ENCODE measurements at places on chromosomes 3 and 15. TPM values are rescaled to one million over a fixed set of nuclear protein-coding genes. Genes with fewer than 3 reads are reported as not detected.

Gene ANKUB1
- total RNA-seq, result not detected

Gene CADM2
- total RNA-seq, result not detected

Gene QTRT2
- 21.4 TPM for total RNA-seq

Gene IL12A
- not detected for total RNA-seq

Gene KLHL40
- not detected for total RNA-seq

Gene GOLGA6B
- total RNA-seq, result not detected

Gene ONECUT1
- 0.28 TPM for total RNA-seq

Gene MAP6D1
- 4.3 TPM for total RNA-seq

Gene XCR1
- not detected for total RNA-seq

Gene HYAL1
- 5.8 TPM for total RNA-seq

Gene RBM6
- 99.6 TPM for total RNA-seq

Gene TFG
- total RNA-seq, result 70.1 TPM

Gene CYP8B1
- not detected for total RNA-seq

Gene FAM107A
- 25.3 TPM for total RNA-seq

Gene CTDSPL2
- 64.5 TPM for total RNA-seq

Gene HCN4
- total RNA-seq, result not detected

Gene CORO2B
- 8.5 TPM for total RNA-seq

Gene ATP13A5
- total RNA-seq, result not detected

Gene SPINT1
- total RNA-seq, result 4.8 TPM

Gene PRSS50
- 0.28 TPM for total RNA-seq

Gene PRR20G
- not detected for total RNA-seq

Gene GUCA1C
- total RNA-seq, result not detected

Gene GXYLT2
- total RNA-seq, result 35.1 TPM

Gene SLCO2A1
- 115 TPM for total RNA-seq

Gene CCDC191
- 2.3 TPM for total RNA-seq
